Omental fat pad (tissue), 4 donors: ENCODE measurements at places on chromosomes 1 and 21.

GRCh38 chr1:225474439-225474985 lies 46.7 kb upstream of the LBR start:
- DNase-seq = no peak

DNA sequence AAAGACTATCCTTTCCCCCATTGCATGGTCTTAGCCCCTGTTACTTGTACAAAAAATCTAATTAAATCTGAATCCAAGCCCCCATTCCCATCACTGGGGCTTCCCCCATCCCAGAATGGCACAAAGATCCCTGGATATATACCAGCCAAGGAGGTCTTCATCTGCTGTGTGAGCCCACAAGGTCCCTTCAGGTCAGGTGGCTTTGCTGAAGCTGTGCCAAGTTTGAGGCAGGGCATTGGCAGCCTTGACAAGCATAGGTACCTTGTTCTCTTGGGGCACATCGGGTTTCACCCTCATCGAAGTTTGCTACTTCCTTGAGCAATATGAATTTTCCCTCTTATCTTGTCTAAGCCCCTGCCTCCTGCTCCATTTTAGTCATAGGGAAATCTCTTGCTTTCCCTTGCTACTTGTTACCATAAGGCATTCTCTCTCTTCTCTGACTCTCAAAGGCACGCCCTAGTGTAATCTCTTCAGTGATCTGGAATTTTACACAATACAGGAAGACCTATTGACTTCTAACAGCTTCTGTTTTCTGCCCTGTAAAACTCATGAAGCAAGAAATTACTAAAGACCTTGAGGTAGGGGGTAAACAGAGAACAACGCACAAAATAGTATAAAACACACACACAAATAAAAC lies 71.4 kb upstream of the COG2 start:
- no peak for DNase-seq

DNA sequence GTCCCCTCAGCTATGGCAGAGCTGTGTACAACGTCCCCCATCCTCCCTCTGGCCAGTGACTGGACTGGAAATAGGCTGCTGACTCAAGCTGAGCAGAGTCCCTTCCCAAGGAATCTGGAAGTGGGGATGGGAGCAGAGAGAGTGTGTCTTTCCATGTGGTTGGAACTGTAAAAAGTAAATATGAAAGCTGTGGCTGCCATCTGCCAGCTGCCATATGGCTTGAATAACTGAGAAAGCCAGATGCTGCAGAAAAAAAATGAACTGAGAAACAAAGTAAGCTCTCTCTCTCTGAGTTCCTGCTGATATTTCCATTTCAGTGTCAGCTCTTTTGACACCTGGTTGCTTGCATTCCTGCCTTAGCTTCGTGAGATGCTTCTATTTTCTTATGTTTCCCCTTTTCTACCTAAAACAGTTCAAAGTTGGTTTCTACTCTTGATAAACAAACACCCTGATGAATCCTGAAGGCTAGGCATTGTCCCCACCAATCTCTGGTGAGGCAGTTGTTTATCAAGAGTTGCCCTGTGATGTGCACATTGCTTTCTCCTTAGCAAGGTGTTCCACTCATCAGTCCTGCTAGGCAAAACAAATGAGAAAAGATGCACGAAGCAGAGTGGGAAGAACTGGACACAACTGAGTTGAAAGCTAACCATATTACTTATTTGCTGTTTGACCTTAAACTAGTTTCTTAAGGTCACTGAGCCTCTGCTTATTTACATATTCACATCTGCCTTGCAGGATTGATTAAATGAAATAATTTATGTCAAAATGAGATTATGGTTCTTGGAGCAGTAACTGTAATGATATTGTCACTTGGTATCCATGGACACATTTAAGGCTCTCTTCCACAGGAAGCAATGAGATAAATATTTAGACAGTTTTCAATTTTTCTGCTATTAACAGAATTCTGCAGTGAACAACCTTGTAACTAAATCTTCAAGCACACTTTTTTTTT lies 16.6 kb upstream of the DR1 start:
- no peak for DNase-seq

DNA sequence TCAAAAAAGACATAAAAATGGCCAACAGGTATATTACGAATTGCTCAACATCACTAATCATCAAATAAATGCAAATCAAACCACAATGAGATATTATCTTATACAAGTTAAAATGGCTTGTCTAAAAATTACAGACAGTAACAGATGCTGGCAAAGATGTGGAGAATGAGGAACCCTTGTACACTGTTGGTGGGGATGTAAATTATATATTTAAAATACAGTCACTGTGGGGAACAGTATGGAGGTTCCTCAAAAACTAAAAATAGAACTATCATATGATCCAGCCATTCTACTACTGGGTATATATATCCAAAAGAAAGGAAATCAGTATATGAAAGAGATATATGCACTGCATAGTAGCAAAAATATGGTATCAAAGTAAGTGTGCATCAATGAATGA lies 1037.2 kb upstream of the B3GALT2 start:
- DNase-seq = no peak

GRCh38 chr1:232328486-232329102 lies 301.3 kb downstream of the SIPA1L2 start:
- no peak for DNase-seq

GRCh38 chr1:6776895-6777294 lies 8.4 kb upstream of the CAMTA1 start:
- no peak for DNase-seq

DNA sequence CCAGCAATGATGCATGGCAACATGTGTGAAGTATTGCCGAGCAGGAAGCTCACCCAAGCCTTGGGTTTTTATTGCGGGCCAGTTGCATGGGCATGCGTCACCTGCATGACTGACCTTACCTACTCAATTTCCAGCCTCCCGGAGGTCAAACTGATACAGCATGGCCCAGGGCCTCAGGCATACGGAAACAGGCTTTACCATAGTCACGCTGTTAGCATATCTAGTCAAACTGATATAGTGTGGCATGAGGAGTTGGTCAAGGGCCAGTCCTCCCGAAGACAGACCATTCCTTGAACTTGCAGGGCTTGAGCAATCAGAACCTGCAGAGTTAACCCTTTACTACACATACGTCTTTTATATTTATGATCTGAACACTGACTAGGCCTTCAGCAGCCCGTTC lies 6.4 kb upstream of the DUSP12 start:
- DNase-seq = no peak

GRCh38 chr1:212386029-212386428 lies 28.7 kb downstream of the PACC1 start:
- DNase-seq = no peak

DNA sequence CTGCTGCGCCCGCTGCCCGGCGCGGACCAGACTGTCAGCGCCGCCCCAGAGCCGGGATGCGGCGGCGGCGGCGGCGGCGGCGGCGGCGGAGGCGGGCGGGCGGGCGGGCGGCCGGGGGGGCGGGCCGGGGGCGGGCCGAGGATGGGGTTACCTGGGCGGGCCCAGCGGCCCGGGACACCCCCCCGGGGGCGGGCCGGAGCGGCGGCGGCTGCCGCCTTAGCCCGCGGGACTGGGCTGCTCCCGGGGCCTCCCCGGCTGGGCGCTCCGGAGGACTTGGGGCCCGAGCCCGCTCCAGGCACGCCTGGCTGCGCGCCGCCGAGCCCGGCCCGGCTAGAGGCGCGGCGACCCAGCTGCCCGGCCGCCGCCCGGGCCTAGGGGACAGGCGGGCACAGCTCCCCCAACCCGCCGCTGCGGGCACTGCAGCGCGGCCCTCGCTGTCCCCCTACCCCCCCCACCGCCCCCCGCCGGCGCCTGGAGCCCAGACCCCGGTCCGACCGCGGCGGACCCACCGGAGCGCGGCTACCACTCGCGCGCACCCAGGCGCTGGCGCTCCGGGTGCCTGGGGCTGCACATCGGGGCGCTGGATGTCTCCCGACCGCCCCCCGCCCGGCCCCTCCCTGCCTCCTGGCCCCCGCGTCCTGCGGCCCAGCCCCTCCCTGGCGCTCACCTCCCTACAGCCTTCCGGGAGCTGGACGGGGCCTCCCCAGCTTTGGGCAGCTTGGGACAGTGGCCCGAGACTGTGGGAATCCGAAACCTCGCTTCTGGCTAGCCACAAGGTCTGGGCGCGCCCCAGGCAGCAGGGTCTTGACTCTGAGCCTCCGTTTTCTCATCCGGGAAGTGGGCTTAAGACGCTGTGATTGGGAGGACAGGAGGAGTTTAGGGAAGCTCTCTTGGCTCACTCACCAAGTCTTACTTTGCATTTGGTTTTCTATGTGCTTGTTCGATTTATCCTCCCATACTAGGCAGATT lies at the start of gene WNT4:
TSS of gene WNT4 (minus strand) at position 33 of the 969 bp plus-strand sequence. CDS start 175 bp downstream, outside the sequence.
- no peak for DNase-seq

DNA sequence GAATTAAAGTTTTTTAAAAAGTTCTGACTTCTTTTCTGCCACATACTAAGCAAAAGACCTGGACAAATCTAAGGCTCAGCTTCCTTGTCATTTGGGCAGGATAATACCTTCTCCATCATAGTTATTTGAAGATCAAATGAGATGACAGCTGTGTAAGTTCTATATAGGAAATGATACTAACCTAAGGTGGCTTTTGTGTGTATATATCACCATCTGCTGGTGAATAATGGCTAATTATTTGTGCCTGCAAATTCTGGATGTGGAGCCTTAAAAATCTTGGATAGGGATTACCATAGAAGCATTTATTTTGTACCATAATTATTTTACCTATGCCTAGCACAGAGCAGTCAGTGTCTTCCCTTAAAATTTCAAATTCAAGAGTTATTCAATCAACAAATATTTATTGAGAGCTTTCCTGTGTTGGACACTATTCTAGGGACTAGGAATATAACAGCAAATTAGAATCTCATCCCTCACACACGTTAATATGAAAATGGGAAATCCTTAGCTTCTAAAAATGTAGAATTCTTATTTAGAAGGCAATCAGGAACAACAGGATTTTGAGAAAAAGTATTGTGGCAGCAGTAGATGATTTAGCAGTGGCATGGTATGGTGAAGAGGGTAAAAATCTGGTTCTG lies 89.8 kb downstream of the TMEM200B start:
- DNase-seq = no peak

DNA sequence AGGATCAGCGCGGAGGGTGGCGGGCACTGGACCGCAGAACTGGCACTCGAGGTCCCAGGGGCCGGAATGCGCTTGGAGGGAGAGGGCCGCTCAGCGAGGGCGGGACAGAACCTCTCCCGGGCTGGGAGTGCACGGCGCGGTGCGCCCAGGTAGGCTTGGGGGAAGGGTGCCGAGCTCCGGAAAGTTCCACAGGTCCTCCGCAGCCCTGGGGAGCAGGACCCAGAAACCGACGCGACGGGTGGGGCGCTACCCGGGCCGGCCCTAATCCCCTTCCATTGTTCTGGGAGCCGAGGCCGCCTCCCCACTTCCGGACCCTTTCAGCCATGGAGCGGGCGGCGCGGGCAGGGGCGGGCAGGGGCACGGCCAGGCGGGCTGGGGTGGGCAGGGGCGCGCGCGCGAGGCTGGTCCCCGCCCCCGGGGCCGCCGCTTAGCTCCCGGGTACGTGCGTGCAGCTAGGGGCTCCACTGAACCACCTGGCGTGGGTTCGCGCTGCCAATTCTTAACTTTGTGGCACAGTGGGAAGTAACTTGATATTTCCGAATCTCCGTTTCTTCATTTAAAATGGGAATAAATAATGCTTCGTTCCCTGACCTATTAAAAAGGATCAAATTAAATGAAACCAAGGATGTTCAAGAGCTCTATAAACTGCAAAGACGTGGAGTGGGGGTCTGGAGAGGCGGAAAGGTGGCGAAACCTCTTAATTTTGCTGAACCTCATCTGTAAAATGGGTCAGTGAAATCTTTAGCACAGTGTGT lies 20.7 kb downstream of the LGR6 start:
- DNase-seq = no peak
